ENCODE measurements at places on chromosomes 4 and X.

- DNase-seq = no peak
Measured at GRCh38 chrX:109626637-109627036, 1.7 kb upstream of the KCNE5 start.

- no peak for DNase-seq
Measured at GRCh38 chrX:149939655-149939904, 1.3 kb upstream of the EOLA2 start.

DNA sequence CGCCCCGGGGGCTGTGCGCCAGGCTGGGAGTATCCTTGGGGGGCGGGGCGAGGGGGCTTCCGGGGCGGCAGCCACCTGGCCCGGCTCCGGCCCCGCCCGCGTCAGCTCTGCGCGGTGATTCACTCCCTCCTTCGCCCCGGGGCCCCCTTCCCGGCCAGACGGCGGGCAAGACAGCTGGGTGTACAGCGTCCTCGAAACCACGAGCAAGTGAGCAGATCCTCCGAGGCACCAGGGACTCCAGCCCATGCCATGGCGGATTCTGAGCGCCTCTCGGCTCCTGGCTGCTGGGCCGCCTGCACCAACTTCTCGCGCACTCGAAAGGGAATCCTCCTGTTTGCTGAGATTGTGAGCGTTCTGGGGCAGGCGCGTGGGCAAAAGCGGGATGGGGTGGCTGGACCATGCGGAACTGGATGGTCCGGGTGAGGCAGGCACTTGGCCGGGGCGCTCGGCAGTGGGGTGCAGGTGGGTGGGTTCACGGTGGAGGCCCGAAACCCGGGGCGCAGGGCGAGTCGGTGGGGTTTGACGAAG, at the start of gene PLP2:
Gene PLP2, plus strand, starts transcription at position 147 of the 528 bp plus-strand sequence. Its CDS starts 103 bp downstream, at position 250.
- DNase-seq = no peak

GRCh38 chr4:81314196-81314896, 99.3 kb upstream of the PRKG2 start:
- no peak for DNase-seq

DNA sequence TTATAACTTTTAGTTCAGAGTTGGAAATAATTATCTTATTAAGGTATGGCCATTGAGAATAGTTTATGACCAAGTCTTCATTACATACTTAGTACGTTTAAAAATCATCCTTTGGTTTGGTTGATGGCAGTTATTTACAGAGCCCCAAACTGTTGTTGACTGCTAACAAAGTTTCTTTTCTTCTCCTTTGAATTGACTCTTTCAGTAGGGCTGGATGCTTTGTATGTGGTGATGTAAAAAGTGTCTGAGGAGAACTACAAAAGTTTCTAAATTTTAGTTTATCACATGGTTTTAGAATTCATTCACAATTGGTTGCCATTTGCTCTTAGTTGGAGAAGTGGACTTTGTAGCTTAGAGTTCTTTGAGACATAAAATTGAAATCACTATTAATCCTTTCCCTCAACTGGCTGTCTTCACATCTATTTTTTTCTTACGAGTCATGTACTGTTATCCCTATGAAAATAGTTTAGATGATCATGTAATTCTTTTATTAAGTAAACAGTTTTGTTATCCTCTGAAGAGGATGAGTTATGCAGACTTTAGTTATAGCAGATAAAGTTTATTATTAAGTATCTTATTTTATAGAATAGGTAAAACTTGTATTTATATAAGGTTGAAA, 14.8 kb downstream of the PTPN13 start:
- no peak for DNase-seq

DNA sequence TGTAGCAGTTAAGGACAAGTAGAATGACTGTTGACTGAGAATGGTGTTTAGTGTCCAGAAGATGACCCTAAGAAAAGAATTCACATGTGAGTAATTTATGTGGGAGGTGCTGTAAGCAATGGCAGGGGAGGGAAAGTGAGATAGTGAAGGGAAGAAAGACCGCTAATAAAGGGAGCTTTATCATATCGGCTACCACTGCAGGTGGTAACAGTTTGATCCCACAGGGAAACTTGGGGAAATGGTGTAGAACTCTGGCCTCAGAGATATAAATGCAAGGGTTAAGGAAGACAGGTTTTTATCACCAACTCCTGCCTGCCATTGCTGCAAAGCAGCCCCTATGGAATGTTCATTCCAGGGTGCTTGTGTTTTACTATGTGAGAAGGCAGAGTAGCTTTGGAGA, 489.6 kb downstream of the STPG2 start:
- DNase-seq = no peak

All from H9 (cell line).